ENCODE measurements at places on chromosomes 2 and 18. TPM values are rescaled to one million over a fixed set of nuclear protein-coding genes. Genes with fewer than 3 reads are reported as not detected.

Gene VSNL1
- 10.4 TPM for total RNA-seq

Gene PHOSPHO2
- 3.3 TPM for total RNA-seq

Gene FOXD4L1
- total RNA-seq, result not detected

Gene C2orf15
- 0.22 TPM for total RNA-seq

Gene ASB18
- total RNA-seq, result 4.5 TPM

Gene ABCG5
- total RNA-seq, result not detected

Gene ANKRD29
- 7.0 TPM for total RNA-seq

Gene C1QL2
- not detected for total RNA-seq

- no peak for DNase-seq
Measured at GRCh38 chr2:12070153-12070552, 323.7 kb downstream of the LPIN1 start.

DNA sequence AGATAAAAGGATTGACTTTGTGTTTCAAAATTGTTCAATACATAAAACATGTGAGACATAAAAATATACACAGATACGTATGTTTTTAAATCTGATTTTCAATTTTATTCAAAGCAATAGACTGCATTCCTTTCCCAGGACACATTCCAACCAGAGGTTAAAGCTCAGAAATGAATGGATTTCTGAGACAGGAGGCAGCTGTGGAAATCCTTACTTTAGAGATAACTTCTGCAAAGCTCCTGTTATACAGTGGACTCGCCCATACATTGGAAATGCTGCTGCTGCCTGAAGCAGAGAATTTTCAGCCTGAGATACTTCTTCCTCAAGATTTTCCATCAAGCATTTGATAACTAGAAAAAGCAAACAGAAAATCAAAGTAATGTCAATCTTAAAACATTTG, 43.8 kb downstream of the THADA start:
- DNase-seq, result no peak

DNA sequence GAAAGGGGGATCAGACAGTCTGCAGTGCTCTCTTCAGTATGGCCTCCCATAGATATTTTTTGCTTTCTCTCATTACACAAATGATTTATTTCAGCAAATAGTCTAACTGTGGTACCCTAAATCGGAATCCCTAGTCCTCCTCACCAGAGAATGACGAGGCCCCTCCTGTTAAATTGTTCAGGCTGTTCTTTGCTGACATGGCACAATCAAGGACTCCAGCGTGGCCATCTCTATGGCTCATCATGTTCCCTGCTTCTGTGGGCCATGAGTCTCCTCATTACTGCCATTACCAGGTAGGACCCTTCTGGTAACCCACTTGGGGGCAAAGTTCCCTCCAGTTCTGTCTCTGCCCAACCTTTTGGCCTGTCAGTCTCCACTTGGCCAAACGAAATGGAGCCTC, 62.2 kb downstream of the NAB1 start:
- DNase-seq, result no peak

DNA sequence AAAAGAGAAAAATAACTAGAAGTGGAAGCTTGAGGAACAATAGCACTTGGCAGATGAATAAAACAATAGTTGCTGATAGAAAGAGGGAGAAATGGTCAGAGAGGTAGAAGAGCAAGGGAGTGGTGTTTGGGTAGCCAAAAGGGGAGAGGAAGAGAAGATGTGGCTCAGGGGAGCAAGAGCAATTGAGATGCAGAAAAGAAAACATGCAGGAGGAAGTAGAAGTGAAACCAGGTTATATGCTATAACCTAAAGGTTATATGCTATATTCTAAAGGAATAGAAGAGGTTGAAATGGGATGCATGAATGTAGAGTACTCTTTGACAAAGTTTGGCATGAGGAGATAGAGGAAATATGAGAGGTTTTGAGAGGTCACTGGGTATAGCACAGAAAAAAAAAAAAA, 759.5 kb downstream of the SATB2 start:
- no peak for DNase-seq

DNA sequence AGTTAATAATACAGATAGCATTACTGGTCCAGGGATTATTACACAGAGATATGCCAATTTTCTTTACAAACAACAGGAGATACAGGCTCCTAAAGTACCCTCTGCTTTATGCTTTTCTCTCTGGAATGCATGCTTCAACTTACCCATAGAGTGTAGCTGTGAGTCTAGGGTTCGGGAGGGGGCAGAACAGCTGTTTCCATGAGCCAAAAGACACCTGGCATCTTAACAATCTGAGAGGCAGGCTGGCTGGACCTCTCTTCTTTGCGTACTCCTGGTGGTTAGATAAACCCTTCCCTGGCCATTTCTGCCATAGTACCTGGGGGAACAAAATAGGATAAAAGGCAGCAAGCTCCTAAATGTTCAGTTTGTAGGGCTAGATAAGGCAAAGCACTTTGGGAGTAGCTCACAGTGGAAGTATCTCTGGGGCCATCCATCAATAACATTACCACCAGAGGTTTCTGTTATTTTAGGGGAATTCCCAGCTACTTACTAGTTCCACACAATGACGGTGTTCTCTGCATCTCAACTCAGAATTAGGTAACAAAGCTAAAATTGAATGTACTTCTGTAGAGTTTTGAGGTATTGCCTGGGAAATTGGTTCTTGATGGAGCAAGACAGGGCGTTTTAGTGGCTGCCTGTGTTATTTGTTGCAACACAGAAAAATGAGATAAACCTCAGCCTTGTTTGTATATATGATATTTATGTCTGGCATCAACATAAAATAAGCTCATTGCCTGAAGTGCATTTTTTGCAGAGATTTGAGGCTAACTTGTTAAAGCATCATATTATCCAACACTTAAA, 6.2 kb upstream of the CCDC85A start:
- no peak for DNase-seq

DNA sequence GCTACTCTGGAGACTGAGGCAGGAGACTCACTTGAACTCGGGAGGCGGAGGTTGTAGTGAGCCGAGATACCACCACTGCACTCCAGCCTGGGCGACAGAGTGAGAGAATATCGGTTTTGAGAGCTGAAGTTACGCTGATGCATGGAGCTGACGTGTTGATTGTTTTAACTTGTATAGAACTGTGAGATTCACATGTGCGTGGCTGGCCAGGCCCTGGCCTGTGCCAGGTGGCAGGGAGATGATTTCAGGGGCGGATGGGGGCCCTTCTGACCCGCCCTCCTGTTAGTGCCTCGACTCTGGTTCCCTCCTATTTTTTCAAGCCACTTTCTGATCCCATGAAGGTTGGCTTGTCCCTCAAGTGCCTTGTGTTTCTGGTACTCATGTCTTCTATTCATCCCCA, 25.7 kb downstream of the GATA6 start:
- no peak for DNase-seq

GRCh38 chr2:121254748-121255147, 30.3 kb downstream of the TFCP2L1 start:
- no peak for DNase-seq

DNA sequence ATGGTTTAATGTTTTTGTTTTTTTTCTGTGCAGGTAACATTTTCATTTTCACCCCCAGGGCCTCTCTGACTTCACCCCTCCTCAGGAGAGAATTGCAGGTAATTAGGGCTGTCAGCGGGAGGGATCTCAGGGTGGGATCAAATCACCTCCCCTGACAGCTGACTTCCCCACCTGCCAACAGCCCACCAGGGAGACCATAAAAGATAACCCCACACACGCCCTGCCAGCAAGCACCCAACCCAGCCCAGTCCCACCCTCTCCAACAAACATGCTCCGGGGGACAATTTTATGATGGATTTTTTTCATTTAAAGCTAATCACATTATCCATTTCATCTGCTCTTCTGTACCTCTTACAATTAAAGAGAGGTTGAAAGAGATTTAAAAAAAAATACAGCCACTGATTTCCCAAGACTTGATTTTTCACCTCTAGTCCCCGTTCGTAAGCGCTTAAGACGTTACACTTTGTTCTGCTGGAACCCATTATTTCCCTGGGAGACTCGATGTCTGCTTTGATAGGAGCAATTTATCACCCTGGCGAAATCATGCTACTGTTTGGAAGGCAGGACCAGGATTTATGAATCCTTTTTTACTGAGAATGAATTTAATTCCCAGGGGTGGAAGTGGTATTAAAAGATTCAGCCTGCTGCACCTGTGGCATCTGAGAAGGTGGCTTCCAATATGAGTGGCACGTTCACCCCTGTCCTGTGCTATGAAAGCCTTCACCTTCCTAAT, 232.9 kb upstream of the ID2 start:
- no peak for DNase-seq

- DNase-seq, result no peak
Measured at GRCh38 chr18:49546719-49547273, 15.1 kb upstream of the LIPG start.

DNA sequence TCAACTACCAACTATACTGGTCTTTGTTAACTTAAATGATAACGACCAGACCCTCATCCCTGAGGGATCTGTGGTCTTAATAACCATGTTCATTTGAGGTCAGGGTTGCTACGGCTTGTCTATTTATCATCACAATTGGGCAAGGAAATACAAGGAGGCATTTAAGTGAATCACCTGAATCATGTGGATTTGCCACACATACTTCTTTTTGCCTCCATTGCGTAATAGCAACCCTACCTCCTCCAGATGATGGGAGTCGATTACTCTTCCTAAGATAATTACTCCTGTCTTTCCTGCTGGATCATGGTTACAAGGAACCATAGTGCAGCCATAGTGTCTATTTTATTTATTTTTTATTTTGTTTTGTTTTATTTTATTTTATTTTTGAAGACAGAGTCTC, 42.2 kb downstream of the TAF4B start:
- DNase-seq, result no peak

DNA sequence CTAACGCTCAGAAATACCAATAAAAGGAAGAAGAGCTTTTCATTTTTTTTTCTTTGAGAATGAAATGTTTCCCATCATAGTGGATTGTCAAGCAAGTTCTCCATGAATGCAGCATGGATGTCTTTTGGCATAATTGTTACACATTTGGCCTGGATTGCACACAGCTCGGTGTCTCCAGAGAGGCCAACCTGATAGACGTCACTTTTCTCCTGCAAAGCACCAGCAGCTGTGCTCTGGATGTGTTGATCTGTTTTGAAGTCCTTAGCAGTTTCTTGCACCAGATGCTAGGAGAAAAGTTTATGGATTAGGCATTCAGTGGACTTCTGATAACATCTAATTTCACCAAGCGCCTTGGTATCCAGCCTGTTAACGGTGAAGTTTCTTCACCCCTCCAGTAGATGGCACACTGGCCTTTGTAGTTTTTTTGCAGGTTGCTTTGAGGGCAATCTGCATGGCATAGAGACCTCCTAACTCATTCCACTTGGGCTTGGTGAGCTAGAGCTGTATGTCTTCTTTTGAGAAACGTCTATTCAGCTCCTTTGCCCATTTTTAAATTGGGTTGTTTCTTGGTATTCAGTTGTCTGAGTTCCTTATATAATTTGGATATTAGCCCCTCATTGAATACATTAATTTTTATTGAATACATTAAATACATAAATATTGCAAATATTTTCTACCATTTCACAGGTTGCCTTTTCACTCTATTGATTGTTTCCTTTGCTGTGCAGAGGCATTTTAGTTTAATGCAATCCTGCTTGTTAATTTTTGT, 59.7 kb downstream of the PTH2R start:
- DNase-seq, result no peak
